Right ventricle myocardium superior (tissue), 1 donor: ENCODE measurements at places on chromosomes 3 and 15.

- no peak for DNase-seq
These were observed 128.8 kb downstream of the PLCL2 start for GRCh38 chr3:17013571-17013970.

DNA sequence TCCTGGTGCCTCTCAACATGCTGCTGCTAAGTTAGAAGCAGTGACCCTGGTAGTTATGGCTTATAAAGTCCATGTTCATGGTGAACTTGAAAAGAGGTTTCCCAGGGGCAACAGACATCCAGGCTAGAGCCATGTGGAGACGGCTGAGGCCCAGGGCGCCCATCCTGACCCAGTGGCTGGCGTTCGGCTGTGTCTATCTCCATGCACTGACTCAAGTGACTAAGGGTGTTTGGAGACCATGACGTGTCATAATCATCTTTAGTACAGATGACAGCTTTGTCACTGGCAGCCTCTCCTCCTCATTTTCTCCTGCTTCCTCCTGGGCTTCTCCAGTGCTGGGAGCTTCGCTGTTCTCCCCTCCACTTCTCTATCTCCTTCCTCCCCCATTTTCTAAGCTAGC is 287.4 kb upstream of the LYSMD4 start:
- no peak for DNase-seq

DNA sequence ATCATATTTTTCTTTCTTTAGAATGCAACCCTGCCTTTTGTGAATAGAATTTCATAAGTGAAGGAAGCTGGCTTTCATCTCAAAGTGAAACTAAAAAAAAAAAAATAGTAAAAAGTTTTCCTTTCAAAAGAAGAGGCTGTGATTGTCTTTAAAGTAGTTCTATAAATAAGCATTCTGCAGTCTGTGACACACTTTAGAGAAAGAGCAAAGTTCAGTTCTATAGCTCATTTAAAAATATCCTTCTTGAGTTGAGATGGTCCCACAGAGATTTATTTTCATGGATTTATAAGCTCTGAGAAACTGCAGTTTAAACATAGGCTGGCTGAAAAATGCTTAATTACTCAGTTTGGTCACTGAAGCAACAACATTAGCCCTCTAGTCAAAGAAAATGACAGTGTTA is 36.1 kb upstream of the CNTN6 start:
- no peak for DNase-seq

GRCh38 chr15:51732646-51733045 is 4.8 kb downstream of the LYSMD2 start:
- DNase-seq = no peak

GRCh38 chr15:59137566-59137965 is 32.6 kb downstream of the CCNB2 start:
- DNase-seq = no peak

DNA sequence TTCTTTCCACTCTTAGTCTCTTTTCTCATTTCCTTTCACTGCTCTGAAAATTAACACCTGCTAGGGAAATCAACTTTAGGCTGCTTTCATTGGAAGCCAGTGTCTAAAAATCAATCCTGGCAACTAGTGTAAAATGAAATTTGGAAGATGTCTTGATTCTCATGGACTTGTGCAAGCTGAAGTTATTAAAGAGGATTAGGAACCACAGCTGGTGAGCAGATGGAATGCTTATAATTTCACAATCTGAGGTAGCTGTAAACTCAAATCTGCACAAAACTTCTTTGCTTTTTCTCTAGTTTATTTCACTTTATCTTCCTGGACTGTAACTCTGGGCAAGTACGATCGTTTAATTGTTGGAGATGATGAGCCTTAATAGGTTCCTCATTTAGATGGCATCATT is 175.6 kb downstream of the GHSR start:
- DNase-seq = no peak

GRCh38 chr3:102036017-102036416 is 186.7 kb downstream of the NFKBIZ start:
- no peak for DNase-seq

DNA sequence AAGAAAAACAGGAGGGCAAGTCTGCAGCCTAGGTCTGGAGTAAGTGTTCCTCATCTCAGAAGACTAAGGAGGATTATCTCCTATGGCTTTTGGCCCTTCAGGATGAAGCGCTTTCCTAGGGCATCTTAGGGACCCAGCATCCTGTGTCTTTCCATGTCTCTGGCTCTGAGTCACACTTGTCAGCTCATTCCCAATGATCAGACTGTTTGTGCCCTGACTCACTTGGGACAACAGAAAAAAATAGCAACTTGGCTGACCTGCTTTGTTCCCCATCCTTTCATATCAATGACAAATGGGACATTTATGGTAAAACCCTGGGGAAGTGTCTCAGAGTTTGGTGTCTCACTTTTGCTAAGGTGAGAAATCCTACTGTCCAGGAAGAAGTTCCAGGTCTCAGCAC is 76.2 kb upstream of the OXTR start:
- no peak for DNase-seq

DNA sequence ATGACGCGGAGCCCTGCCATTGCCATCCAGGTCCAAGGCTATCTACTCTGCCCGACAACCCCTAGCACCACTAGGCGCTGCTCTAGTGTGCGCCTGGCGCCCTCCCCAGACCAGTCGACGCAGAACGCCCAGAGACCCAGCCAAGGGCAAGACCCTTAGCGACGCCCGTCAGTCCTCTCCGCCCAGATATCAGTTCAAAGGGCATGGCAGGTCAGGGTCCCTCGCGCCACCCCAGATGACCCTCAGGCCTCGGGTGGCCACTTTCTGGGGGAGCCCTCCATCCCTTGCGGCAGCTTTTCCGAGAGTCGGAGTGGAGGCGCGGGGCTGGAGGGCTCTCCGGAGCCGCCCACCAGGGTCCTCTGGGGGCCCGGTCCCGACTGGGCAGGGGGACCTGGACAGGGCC is 371 bp upstream of the CLSTN2 start:
- DNase-seq = peak; percentile 79

DNA sequence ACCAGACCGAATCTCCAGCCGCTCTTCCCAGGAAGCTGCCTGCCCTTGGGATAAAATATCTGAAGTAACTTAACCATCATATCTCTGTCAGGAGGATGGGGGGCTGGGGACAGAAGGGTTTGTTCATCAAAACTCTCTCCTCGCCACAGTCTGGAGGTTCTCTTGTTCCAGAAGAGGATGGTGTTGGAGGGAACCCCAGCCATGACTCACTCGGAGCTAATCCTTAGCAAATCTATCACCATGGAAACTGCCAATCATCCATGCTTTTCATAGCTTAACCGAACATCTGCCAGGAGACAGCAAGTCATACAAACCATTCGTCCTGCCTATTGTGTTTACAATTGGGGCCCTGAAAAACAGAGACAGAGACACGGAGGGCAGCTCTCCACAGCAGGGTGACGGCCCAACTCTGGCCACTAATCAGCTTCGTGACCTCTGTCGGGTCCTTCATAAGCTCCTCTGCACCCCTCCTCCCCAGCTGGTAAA is 73.8 kb upstream of the HEG1 start:
- peak; percentile 67 for DNase-seq

GRCh38 chr3:155805802-155806618 is at the start of gene C3orf33:
TSS of gene C3orf33 (minus strand) at chr3:155806278. CDS start at chr3:155806252, 26 bp downstream.
- DNase-seq = peak; percentile 83

GRCh38 chr3:152159328-152159727 is 109.4 kb upstream of the MBNL1 start:
- no peak for DNase-seq

DNA sequence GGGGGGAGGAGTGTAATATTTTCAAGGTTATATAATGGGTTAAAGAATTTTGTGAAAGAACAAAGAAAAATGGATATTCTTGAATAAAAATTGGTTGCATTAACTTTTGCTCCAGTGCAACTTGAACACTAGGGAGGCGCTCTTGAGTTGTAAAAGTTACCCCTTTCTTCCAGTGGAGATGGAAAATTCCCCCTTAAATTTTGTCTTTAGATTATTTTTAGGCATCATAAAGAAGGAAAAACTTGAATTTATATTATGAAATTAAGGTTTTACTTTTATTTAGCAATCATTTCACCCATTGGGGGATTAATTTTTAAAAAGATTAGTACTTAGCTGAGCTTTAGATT is 550 bp upstream of the CHD2 start:
- DNase-seq = no peak

GRCh38 chr3:122948408-122948807 is 79.2 kb downstream of the SEMA5B start:
- DNase-seq = no peak

GRCh38 chr3:122589297-122589696 is 11.8 kb downstream of the PARP15 start:
- no peak for DNase-seq
